Testis (tissue), 5 donors: ENCODE measurements at places on chromosomes 1 and 21. TPM values are rescaled to one million over a fixed set of nuclear protein-coding genes. Genes with fewer than 3 reads are reported as not detected.

DNA sequence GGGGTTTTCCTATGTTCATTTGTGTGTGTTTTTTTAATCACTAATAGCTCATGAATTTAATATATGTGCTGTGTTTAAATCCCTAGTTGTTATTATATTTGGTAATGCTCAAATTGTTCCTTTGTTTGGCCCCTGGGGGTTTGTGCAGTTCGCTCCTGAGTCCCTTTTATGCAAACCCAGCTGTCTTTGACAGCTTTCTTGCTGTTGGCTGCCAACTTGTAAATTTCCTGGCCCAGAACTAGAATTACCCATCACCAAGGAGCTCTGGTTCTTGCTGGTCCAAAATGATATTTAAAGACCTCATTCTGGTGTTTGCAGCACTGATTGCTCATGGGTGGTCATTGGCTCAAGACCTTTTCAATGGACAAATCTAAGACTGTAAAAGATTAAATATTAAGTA is 39.6 kb upstream of the PGBD5 start:
- H3K4me3 ChIP-seq = no peak overlapping the region
- no peak for DNase-seq
- no peaks in the 10 kb centered on the region for H3K36me3 ChIP-seq
- no peaks in the 10 kb centered on the region for H3K4me1 ChIP-seq

DNA sequence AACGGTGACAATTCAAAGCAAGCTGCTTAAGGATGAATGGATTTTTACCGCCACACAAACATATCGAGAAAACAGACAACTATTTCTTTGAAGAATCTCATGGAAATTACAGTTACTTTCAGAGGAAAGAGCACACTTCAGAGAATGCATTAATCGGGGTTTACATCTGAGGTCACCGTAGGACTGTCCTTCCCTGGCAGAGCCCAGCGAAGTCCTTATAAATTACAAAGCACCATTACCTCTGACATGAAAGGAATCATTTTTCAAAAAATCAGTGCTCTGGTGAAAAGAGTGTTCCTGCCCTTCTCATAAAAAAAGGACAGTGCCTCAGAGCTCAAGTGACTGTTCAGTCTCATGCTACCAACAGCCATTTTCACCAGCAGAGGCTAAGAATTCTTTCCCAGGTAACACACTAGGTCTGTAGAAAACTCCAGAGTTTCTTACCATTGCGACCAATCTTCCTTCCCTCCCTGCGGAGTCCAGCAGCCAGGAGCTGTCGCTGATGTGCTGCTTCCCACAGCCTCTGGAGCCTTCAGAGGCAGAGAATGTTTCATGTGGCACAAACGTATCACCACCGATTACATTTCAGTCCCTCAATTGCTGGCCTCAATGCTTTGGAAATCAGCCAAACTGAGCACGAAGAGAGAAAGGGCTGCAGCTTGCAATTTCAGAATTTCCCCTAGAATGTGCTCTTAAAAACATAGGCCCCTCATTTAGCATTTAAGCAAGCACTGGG is 75.4 kb downstream of the PLD5 start:
- H3K4me3 ChIP-seq = no peak overlapping the region
- H3K4me1 ChIP-seq = no peaks in the 10 kb centered on the region
- H3K36me3 ChIP-seq = no peaks in the 10 kb centered on the region

DNA sequence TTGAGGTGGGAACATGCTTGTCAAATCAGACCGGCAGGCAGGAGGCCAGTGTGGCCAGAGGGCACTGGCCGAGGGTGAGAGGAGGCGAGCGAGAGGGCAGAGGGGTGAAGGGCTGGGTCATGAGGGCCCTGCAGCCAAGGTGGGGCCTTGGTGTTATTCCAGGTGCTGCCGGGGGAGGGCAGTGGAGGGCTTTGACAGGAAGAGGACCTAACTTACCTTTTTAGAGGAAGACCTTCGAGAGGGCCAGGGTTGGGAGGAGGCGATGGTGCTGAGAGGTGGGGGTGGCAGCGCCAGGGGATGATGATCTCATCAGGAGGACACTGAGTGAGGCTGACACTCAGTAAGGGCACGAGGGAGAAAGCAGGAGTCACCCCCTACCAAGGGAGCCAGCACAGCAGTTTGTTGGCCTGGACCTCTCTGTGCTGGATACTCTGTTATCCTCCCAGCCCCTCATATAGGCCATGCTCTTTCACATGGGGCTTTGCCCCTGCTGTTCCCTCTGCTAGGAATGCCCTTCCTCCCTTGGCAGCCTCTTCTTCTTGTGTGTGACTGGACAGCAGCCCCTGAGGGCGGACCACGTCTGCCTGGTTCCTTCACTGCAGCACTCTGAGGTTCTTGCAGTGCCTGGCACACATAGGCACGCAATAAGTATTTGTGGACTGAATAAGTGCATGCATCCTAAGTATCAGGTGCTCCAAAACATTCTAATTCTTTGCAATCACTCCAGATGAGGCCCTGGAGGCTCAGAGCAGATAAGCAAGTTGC is 7.5 kb upstream of the TTC22 start:
- no peaks in the 10 kb centered on the region for H3K36me3 ChIP-seq
- no peaks in the 10 kb centered on the region for H3K27me3 ChIP-seq
- no peak for DNase-seq
- no peak overlapping the region for H3K27ac ChIP-seq

EDARADD gene
- total RNA-seq = 3.2 TPM
